B cell (primary cell): ENCODE measurements at places on chromosomes 12 and 14.

DNA sequence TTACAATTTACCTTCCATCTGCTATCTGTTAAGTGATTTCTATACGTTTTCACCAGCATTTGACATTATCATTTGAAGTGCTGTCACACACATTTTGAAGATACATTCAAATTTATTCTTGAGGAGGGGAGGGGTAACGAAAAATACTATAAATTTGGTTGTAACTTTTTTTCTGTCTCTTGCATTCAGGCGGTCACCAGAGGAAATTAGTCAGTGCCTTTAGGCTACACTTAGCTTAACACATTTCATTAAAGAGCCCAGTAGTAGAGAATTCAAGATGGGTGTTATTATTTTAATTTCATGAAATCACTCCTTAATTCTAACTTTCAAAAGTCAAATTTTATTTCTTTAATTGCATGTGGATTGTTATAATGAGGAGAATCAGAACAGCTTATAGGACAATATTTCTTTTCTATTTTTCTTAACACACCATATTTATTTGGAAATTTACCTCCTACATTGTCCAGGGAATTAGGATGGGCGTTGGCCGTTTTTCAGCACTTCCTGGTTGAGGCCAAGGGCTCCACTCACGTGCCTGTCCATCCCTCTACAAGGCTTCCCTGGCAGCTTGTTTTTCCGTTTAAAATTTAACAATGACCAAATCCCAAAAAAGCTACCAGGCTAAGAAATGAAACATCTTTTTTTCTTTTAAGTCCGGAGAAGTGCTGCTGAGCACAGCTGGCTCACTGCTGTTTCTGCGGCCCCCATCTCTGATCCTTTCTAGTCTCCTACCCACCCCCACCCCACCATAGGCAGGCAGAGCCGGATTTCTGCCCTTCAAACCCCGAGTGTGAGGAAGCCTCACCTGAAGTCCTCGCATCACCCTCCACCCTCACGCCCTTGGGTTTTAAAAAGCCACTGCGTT is 1.1 kb upstream of the FAR2 start:
- no peak for DNase-seq

GRCh38 chr12:1115484-1116231 is 124.6 kb downstream of the ERC1 start:
- DNase-seq, result no peak

DNA sequence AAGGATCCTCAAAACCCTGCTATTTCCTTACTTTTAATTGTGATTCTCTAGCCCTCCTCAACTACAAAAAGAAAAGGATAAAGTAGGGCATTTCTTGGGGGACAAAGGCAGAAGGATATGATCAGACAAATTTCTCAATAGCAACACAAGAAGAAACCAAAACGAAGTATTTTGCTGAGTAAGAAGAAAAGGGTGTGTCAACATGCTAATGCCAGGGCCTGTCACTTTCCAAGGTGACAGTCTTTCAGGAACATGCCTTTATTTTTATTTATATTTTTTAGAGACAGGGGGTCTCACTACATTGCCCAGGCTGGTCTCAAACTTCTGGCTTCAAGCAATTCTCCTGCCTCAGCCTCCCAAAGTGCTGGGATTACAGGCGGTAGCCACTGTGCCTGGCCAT is 39.8 kb downstream of the CBX5 start:
- DNase-seq, result no peak

DNA sequence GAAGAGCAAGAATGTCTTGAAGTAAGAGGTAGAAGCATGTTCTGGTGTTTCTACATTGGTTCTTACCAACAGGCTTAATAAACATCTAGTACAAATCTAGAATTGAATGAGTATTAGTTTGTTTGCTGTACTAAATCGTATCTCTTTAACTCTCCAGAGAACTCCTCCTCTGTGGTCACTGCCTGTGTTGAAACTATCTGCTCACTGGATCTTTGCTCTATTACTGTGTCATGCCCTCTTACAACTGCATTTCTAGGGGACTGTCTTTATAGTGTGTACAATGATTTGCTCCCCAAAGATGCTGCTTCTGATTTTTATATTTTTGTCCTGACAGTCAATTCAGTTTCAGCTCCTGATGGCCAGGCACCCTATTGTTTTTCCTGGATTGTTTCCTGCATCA is 50.1 kb upstream of the E2F7 start:
- DNase-seq, result no peak

- no peak for DNase-seq
Observed at GRCh38 chr12:85782711-85783110, 53.5 kb downstream of the RASSF9 start.
